Right hindlimb (tissue), 1 donor: ENCODE measurements at places on chromosomes 11 and 22.

DNA sequence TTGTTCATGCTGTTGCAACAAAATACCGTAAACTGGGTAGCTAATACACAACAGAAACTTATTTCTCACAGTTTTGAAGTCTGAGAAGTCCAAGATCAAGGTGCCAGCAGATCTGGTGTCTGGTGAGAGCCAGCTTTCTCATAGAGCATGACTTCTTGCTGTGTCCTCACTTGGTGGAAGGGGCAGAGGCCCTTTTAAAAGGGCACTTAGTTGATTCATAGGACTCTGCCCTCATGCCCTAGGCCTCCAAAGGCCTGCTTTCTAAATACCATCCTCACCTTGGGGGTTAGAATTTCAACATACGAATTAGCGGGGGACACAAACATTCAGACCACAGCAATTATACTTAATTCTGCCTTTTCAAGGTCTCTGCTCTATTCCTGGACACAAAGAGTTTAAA lies 52.3 kb upstream of the FDX1 start:
- no peak for DNase-seq

DNA sequence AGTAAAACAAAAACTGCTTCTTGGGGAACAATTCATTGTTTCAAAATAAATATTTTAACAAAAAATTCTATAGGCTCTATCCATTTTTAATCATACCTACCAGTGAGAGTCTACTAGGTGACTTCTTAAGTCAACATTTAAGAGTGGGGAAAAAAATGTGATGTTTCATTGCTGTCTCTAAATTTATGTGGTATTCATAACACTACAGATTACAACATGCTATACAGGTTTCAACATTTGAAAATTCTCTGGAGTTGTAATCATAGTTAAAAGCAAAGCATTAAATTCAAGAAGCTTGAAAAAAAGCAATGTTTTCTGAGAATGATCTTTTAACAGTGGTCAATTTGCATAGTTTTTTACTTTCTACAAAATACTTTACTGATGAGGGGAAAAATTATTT lies 18.3 kb downstream of the SBF2 start:
- no peak for DNase-seq

GRCh38 chr11:119192111-119192510 lies 6.8 kb downstream of the NHERF4 start:
- DNase-seq: no peak

- DNase-seq: no peak
Measured at GRCh38 chr11:35425603-35426212, 6.3 kb upstream of the SLC1A2 start.

GRCh38 chr11:65653229-65654225 lies 9.2 kb downstream of the RELA start:
- DNase-seq: peak; percentile 55

DNA sequence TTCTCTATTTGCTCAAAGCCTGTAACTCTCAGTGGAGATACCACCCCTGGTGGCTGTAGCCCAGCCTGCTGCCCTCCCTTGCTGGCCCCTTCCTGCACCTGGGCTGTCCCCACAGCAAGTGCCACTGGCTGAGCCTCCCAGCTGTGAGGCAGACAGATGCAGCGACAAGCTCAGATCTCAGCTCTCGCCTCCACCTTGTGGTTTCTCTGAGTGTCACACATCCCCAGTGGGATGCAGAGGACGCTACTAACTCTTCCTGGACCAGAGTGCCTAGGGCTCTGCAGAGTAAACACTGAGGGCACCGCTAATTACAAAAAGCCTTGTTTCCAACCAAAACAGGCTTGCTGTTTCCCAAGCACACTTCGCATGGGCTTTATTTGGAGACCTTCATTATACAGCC lies 8.9 kb downstream of the YPEL1 start:
- DNase-seq: no peak

DNA sequence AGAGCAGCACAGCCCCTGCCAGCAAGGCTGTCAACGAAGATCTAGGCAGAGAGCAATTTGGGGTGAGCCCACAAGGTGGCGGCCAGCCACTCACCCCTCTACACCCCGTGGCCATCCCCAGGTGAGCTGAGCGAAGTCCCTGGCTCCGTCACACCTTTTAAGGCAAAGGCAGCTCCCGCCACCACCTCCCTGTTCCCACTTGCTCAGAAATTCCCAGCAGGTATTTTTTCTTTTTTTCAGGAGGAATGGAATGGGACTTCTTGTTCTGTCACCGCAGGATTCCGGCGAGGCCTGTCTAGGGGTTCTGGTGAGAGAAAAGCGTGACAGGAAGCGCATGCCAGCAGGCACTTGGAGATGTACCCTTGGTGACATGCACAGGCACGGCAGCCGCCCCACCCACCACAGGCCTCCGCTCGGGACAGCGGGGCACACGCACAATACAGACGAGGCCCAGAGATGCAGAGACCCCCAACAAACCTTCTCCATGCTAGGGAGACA lies 10.0 kb downstream of the RPL3 start:
- DNase-seq: no peak

DNA sequence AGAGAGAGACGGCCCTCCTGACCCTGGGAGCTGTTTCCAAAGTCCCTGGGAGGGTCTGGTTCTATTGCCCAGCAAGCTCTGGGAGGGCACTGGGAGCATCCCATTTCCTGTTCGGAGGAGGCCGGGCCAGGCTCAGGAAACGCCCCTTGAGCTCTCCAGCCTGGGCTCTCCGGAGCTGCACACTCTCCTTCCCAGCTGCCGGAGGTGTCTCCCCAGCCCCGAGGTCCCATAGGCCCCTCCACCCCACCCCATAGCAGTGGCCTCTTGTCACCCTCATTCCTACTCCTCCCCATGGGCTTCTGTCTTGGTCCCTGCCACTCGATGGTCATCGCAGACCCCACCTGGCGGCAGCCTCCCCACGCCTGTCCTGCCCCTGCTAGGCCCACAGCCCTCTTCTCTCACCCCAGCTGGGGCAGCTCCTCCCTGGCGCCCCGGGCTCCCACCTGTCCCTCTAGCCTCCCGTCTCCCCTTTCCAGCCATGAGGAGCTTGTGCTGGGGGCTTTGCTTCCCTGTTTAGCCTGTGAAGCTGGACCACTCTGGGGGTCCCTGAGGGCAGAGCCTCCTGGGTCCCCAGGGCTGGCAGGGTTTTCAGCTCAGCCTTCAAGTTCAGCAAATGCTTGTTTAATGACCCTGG lies 2.8 kb downstream of the TSPAN32 start:
- DNase-seq: peak; percentile 43

- peak; percentile 51 for DNase-seq
Measured at GRCh38 chr11:30424844-30425243, 101.9 kb downstream of the ARL14EP start.

DNA sequence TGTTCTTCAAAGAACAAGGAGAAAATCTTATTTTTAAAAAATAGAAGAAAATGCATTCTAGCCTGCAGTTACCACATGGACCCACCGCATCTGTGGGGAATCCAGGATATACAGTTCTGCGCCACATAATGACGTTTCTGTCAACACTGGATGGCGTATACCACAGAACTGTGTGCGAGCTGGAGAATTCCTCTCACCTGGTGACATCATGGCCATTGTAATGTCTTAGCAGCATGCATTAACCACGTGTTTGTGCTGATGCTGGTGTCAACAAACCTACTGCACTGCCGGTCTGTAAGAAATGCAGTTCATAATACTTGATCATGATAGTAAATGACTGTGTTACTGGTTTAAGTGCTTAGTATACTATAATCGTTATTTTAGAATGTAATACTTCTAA lies 174.7 kb downstream of the TBC1D22A start:
- DNase-seq: no peak

DNA sequence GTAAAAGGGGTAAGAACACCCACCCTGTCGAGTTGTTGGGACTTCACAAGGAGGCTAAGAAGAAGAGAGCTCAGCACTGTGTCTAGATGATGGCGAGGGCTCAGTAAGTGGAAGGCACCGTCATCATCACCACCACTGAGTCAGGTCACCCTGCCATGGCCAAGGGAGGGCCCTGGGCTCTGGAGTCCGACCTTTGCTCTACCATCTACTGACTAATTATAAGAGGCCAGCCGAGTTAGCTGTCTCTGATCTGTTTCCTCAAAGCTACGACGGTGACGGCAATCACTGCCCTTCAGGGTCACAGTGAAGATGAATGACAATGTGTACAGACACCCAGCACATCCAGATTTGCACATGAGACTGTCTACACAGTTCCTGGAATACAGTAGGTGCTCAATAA lies 29.3 kb downstream of the KIAA0930 start:
- DNase-seq: no peak

GRCh38 chr11:126755526-126755925 lies 245.0 kb downstream of the KIRREL3 start:
- no peak for DNase-seq

GRCh38 chr22:42511401-42511891 lies 8.2 kb downstream of the RRP7A start:
- DNase-seq: no peak

- DNase-seq: no peak
Measured at GRCh38 chr22:24494528-24495364, at the start of gene UPB1. UPB1 (plus strand) TSS chr22:24495332; CDS start chr22:24495404, 72 bp downstream.

DNA sequence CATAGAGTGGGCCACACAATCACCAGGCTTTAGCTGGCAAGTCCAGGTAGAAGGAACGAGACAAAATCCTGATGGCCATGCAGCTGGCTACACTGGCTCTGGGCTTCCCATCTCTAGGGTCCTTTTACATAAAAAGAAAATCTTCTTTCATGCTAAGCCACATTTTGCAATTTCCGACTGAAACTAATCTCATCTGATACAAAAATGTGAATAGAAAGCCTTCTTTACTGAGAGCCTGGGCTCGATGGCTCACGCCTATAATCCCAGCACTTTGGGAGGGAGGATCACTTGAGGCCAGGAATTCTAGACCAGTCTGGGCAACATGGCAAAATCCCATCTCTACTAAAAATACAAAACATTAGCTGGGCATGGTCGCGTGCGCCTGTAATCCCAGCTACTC lies 67.2 kb downstream of the MICAL3 start:
- DNase-seq: no peak

DNA sequence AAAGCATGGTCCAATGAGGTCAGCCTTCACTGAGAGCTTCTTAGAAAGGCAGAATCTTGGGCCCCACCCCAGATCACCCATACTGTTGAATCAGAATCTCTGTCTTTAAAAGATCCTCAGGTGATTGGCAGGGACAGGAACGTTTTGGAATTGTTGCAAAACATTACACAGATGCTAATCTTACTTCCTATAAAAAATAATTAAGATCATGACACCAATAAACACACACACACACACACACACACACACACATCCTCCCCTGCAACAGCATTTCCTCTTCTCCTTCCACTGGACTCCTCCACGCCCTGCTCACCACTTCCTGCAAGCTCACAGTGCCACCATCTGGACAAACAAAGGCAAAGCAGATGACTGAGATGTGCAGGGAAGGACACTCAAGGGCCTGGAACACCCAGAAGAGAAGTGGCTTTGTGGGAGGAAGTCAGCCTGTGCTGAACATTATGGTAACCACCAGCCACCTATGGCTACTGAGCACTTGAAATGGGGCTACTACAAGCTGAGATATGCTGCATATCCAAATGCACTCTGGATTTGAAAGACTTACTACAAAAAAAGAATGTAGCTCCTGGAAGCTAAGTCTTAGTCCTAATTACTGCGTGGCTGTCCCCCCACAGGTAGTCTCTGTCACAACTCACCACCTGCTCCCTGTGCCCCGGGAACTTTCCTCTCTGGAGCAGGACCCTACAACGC lies 65.6 kb downstream of the BTG4 start:
- DNase-seq: peak; percentile 89

DNA sequence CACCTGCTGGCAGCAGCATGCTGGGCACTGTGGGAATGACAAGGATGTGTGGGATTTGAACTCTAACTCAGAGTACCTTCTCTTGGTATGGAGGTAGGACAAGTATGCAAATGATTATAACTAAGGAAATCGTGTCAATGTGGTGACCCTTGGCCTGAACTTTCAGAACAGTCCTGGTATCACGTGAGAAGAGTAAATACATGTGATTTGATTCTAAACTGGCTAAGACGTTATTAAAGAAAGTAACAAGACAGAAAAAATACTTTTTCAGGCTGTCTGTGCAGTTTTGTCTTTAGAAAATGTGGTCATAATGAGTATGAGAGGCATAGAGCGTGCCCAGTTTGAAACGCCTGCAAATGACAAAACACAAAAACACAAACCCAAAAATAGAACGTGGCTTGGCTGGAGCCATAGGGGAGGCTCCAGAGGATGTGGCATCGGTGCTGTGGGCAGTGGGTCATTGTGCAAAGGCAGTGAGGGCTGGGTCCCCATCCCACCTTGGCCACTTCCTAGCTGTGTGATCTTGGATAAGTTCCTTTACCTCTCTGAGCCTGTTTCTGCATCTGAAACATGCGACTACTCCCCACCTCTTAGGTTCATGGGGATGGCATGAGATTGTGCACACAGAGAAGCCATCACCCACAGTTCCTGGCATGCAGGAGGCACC lies 18.4 kb upstream of the IL2RB start:
- DNase-seq: peak; percentile 37

- no peak for DNase-seq
Measured at GRCh38 chr22:47171441-47172221, 409.2 kb downstream of the TBC1D22A start.

- no peak for DNase-seq
Measured at GRCh38 chr22:30882974-30883533, 85.5 kb downstream of the MORC2 start.

DNA sequence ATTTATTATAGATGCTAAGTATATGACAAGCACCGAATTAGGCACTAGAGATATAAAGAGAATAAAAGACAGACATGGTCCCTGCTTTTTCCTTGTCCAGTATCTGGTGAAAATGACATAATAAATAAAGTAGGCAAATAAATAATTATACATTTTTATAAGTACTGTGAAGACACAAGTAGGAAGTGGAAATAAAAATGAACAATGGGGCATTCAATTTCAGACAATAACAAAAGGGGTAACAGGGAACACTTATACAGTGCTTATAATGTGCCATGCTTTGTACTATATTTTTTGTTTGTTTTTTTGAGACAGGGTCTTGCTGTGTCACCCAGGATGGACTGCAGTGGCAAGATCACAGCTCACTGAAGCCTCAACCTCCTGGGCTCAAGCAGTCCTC lies 4.3 kb downstream of the KBTBD3 start:
- DNase-seq: no peak

- no peak for DNase-seq
Measured at GRCh38 chr11:27209562-27210005, 153.4 kb downstream of the CCDC34 start.

- no peak for DNase-seq
Measured at GRCh38 chr22:34159491-34159890, 239.2 kb upstream of the LARGE1 start.

GRCh38 chr11:78420255-78420764 lies 2.7 kb upstream of the GAB2 start:
- DNase-seq: peak; percentile 83

- no peak for DNase-seq
Measured at GRCh38 chr22:19756288-19757128, 4.1 kb upstream of the TBX1 start.

- DNase-seq: peak; percentile 81
Measured at GRCh38 chr11:64086258-64087123, 50.8 kb downstream of the FLRT1 start.

- no peak for DNase-seq
Measured at GRCh38 chr11:83002053-83002452, 69.6 kb downstream of the RAB30 start.
